Fibroblast of skin of right quadriceps (primary cell): ENCODE measurements at places on chromosomes 6 and 20.
A peak's percentile ranks its signal among the peaks of the same experiment; 100 is the strongest.

DNA sequence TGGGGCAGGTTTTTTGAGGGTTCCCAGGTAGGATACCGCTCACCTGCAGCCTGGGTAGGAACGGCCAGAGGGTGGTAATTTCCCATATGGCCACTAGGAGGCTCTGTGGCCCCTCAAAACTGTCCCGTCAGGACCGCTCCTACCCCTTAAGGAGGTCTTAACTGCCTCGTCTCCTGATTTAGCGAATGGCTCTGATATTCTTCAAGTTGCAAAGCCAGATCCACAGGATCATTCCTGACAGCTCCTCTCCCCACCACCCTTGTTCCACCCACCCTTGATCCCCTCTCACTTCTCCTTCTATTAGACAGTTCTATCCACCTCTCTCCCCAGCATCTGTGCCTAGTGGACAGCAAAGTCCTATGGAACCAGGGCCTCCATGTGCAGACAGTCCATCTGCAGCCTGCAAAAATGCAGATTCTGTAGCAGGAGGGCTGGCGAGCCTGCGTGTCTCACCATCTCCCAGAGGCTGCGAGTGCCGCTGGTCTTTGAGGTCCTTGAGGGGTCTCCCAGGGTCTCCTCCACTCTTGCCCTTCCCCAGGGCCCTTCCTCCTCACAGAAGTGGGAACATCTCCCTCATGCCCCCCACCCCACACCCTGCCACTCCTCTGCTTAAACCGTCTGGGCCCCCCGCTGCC, 34.3 kb upstream of the ZBP1 start:
- peak; percentile 57 for DNase-seq

DNA sequence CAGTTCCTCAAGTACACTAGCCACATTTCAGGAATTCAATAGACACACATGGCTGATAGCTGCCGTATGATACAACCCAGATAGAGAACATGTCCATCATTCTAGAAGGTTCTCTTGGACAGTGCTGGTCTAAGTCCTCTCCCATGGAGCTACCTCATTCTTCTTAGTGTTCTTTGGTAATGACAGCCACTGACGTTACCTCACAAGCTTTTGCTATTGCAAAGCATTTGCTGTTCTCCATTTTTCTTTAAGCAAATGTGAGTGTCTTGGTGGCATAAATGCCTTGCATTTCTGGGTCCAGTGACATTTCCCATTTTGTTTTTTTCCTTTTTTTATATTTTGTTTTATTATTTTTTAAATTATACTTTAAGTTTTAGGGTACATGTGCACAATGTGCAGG, 8.3 kb upstream of the CEBPB start:
- no peak for DNase-seq

DNA sequence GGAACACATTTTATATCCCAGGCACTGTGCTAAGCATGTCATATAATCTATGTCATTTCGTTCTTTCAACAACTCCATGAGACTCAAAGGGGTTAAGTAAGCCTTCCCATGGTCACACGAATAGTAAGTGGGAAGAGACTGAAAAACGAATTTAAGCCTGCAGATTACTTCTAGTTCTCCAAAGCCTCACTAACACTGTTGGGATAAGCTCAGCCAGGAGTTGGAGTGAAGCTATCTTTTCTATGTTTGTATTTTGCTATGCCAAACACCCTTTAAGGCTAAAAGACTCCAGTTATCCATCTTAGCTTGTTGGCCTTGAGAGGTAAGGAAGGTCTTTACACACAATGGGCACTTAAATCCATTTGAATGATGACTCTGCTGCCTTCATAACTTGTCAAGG, 148.1 kb upstream of the UST start:
- no peak for DNase-seq

DNA sequence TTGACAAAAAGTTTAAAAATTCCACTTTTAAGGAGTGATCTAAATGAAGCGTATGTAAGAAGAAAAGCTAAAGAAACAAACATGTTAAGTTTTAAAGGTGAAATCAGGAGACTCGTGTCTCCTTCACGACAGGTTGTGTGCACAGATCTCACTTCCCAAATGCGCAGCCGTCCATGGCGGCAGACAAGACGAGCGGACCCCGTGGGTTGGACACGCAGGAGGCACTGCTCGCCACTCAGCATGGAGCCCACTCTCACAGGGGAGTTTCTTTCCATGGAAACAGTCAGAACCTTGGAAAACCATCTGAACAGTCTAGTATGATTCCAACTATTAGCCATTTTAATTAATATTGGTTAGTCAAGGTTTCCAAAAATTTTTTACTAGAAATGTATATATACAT, 48.9 kb downstream of the WDR27 start:
- no peak for DNase-seq

- DNase-seq: no peak
Measured at GRCh38 chr6:136294621-136295020, 5.0 kb upstream of the BCLAF1 start.

GRCh38 chr20:17460119-17460518, 71.1 kb downstream of the BFSP1 start:
- DNase-seq: no peak

DNA sequence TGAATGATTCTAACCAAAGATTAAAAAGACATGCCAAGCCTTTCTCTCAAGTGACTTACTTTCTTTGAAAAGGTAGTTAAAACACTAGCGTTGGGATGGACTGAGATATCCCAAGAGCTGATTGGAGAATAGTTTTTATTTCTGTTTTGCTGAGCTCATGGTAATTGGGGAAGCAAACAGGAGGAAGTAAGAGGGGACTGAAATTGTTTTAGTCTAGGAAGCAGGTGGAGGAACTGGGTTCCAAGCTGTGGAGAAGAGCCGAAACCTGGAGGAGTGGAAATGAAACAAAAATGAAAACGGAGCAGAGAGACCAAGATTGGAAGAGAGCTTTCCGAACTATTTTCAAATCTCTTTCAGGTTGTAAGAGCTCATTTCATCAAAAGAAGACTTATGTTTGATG, 59.9 kb upstream of the TENT5A start:
- no peak for DNase-seq

GRCh38 chr20:4484379-4484997, 237.2 kb upstream of the PRND start:
- no peak for DNase-seq

DNA sequence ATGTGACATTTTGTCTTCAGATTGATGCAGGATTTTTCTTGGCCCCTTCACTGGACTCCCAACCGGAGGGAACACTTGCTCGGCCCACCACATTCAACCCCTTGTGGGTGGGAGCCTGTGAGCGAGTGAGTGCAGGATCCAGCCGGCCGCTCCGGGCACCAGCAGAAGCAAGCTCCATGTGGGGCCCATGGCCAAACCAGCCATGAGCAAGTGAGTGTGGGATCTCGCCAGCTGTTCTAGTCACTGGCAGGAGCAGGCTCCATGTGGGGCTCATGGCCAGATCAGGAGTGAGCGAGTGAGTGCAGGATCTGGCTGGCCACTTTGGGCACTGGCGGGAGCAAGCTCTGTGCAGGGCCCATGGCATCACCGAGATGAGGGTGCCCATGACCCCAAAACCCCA, 42.6 kb downstream of the OSTM1 start:
- no peak for DNase-seq

DNA sequence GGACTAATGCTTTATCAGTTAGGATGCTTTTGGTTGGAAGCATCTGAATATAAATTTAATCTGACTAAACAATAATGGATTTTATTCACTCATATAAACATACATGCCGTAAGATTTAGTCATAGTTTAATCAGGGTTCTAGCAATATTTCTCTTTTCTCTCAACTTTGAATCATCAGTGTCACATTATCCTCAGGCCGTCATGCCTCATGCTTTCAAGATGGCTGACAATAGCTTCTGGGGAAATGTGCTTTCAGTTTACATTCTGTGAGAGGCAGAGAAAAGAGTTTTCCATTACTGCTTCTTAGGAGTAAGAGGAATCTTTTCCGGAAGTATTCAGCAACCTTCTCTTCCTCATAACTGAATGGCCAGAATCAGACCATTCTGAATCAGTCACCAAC, 162.2 kb downstream of the GJA1 start:
- DNase-seq: peak; percentile 74
